ENCODE measurements at places on chromosomes 7 and 10. TPM values are rescaled to one million over a fixed set of nuclear protein-coding genes. Genes with fewer than 3 reads are reported as not detected.

- no peak for DNase-seq
- H3K27ac ChIP-seq = no peak overlapping the region
- no peaks in the 10 kb centered on the region for H3K27me3 ChIP-seq
Measured at GRCh38 chr10:35384265-35384868, 48.1 kb downstream of the CCNY start.

- no peak overlapping the region for H3K27ac ChIP-seq
- no peaks in the 10 kb centered on the region for H3K36me3 ChIP-seq
- no peak for DNase-seq
Measured at GRCh38 chr10:33708561-33708960, 374.1 kb upstream of the NRP1 start.

Gene CH25H
- 0.12 TPM for total RNA-seq

Gene SVOPL
- not detected for total RNA-seq

DNA sequence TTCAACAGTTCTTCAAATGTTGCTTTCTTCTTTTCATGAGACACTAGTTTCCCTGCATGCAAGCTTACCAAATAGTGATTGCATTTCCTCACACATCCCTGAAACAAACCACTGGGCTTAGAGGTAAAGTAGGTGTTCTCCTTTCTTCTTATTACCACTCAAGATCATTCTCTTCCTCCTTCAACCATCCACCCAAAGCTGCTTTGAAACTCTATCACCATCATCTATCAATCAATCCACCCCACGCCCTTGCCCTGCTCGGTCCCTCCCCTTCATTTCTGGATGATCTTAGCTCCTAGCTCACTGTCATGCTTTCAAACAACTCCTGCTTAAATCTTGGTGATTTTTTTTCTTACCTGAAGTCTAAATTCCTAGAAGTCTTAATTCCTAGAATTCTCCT is 18.9 kb downstream of the HYCC1 start:
- H3K27me3 ChIP-seq = no peaks in the 10 kb centered on the region
- H3K4me3 ChIP-seq = no peak overlapping the region
- peak; percentile 15 for DNase-seq
- H3K4me1 ChIP-seq = peaks cover 35% of the 10 kb centered on the region
- peaks cover 7% of the 10 kb centered on the region for H3K36me3 ChIP-seq

GRCh38 chr7:127396184-127396583 is 3.7 kb upstream of the ZNF800 start:
- H3K36me3 ChIP-seq = peaks cover 4% of the 10 kb centered on the region
- H3K4me1 ChIP-seq = peaks cover 26% of the 10 kb centered on the region
- no peaks in the 10 kb centered on the region for H3K27me3 ChIP-seq
- DNase-seq = peak; percentile 74
- no peak overlapping the region for H3K27ac ChIP-seq

Data from activated CD4-positive, alpha-beta memory T cell treated with anti-CD3 and anti-CD28 coated beads for 36 hours (primary cell).